ENCODE measurements at places on chromosomes 11 and 22.

DNA sequence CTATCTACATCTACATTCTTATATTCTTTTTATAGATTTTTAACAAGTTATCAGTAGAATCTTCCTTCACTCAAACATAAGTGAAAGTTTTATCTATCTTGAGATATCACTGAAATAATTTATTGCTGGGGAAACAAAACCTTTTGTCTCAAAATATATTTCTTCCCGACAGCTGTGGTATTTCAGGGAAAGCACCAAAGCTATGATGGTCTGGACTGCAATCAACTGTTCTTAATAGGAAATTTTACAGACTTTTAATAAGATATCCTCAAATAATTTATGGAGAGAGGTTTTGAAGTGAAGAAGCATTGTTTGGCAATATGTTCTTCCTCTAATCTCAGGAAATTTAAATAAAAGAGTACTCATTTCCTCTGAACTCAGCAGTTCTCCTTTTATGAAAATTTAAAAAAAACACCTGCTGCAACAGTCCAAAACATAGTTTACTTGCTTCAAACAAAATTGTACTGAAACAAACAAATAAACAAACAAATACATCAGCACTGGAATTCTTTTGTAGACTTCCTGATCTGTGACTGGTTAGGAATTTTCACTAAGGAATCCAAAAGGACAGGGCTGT, 33.9 kb upstream of the EIF3M start:
- DNase-seq: no peak

- no peak for DNase-seq
These were observed 1.7 kb downstream of the MN1 start for GRCh38 chr22:27799827-27800249.

DNA sequence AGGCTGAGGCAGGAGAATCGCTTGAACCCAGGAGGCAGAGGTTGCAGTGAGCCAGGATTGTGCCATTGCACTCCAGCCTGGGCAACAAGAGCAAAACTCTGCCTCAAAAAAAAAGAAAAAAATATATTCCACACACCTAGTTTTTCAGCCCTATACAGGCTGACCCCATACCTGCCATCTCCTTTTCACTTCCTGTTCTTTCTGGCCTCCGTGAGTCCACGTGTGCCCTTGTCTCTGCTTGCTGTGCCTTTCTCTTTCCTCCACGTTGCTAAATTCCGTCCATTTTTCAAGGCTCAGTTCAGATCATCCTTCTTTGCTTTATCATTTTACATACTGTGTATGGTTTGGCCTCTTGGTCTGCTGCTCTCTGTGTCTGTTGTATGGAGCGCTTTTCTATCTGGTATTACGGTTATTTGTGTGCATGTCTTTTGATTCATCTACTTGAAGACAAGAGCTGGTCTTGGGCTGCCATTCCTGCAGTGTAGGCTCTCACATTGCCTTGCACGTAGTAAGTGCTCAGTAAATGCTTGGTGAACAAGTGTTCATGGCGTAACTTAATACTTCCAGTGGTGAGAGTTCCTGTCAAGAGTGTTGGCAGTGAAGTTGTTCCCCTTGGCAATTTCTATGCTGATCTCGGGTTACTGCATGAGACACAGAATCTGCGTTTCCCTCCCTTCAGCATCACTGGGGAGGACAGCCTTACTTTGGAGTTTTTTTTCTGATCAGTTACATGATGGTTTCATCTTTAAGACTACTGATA, 57.5 kb downstream of the PTPRJ start:
- DNase-seq: no peak

GRCh38 chr11:132838627-132839026, 693.7 kb downstream of the OPCML start:
- no peak for DNase-seq
